NCI-H1048 (cell line): ENCODE measurements at places on chromosomes 5 and 9.

- DNase-seq, result no peak
Measured at GRCh38 chr9:87836536-87836935, 46.1 kb upstream of the SPATA31E1 start.

- DNase-seq, result no peak
Measured at GRCh38 chr5:177319913-177320588, 8.4 kb upstream of the MXD3 start.

GRCh38 chr5:180717989-180718388, 21.9 kb downstream of the OR2Y1 start:
- no peak for DNase-seq

- no peak for DNase-seq
Measured at GRCh38 chr9:71384343-71384742, 262.9 kb upstream of the TRPM3 start.

DNA sequence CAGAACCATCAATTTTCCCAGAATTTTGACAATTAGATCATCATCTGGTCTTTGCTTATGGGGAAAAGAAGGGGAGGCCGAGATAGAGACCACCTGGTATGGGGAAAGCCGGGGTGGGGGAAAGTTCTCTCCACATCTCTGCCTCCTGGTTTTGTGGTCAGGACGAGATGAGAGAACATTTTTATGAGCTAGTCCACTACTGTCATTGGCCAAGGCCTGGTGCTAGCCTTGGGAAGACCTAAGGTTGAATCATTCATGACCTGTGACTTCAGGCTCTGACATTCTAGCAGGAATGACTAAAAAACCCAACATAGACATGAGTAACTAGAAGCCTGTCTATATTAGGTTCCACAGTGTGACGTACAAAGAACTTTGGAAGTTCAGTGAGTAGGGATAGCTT, 135.2 kb downstream of the PTTG1 start:
- no peak for DNase-seq

DNA sequence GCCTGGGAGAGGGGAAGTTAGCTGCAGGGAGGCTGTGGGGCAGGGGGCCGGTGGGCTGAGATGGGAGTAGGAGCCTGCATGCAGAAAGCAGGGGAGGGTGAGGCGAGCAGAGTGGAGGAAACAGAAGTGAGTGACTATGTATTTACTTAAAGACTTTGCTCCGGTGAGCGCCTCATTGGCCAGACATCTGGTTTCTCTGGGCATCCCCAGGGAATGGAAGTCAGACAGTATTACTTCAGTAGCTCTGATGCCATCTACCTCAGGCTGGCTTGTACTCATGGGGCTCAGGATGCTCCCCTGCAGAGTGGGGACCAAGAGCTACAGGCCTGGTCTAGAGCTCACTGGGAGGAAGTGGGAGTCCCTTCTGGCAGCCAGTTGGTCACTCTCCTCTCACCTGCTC, 78.2 kb upstream of the ARAP3 start:
- no peak for DNase-seq

DNA sequence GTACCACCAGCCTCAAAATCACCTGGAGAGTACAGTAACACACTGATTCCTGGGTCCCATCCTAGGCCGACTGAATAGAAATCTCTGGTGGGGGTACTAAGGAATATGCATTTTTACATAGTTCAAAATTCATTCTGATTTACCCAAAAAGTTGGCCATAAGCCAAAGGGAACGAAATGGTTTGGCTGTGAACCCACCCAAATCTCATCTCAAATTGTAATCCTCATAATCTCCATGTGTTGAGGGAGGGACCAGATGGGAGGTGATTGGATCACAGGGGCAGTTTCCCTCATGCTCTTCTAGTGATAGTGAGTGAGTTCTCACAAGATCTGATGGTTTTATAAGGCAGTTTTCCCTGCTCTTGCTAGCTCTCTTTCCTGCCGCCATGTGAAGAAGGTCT, 31.1 kb downstream of the MEGF9 start:
- DNase-seq, result no peak

DNA sequence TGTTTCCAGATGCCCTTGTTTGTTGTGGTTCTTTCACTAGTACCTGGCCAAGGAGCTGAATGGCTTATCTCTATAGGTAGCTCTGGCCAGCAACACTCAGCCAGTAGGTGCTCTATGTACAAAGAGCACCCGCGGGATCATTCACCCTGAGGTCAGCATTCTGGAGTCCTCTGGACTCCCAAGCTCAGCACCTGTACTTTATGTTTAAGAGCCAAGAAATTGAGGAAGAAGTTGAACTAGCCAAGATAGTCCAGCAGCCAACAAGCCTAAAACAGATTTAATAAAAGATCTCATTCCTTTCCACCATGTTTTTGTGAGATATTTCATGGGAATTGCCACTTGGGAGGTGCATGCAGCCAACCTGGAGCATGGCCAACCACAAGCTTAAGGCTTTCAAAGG, 242.6 kb upstream of the PAPPA start:
- DNase-seq, result no peak

DNA sequence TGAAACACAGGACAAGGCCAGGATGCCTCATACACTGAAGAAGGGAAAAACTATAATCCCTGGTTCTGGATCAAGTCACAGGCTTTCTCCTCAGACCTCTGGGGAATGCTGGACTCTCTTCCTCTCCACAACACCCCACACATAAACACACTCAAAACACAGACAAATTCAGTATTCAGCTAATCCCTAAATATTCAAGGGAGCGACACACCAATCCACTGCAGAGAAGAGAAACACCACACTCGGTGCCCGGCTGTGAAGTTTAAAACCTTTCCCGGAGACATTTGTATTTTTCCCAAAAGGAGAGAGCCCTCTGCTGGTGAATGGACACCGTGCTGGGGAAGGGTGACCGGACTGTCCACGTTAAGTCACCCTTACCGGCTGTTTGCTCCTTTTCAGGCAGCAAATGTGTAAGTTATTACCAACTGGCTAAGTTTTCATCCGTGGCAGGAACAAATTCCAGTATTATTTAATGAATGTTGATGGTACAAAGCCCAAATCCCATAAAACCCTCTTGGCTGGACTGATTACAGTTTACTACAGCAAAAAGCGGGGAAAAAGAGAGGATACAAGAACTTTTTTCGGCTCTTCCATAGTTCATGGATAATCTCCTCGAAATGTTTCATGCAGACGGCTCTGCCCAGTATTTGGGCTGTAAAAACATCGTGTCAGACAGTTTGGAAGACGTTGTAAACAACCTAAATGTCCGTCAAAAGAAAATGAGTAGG, 130.9 kb upstream of the SLC30A5 start:
- peak; percentile 28 for DNase-seq
